Stimulated activated CD8-positive, alpha-beta memory T cell treated with anti-CD3 and anti-CD28 coated beads, Interleukin-4, amount 100 ng/mL, for 48 hours (primary cell): ENCODE measurements at places on chromosomes 7 and 10.

- DNase-seq, result no peak
Observed at GRCh38 chr10:132688580-132689420, 97.1 kb downstream of the NKX6-2 start.

DNA sequence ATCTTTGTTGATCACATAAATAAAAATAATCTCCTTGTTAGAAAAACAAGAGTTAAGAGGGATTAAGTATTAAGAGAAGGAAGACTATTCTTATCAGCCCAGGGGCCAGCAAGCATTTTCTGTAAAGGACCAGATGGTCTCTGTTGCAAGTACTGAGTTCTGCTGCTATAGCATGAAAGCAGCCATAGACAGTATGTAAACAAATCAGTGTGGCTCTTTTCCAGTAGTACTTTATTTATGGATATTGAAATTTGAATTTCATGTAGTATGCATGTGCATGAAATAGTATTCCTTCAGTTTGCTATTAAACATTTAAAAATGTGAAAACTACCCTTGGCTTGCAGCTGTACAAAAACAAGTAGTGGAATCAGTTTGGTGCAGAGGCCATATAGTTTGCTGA lies 81.7 kb downstream of the STK31 start:
- no peak for DNase-seq

DNA sequence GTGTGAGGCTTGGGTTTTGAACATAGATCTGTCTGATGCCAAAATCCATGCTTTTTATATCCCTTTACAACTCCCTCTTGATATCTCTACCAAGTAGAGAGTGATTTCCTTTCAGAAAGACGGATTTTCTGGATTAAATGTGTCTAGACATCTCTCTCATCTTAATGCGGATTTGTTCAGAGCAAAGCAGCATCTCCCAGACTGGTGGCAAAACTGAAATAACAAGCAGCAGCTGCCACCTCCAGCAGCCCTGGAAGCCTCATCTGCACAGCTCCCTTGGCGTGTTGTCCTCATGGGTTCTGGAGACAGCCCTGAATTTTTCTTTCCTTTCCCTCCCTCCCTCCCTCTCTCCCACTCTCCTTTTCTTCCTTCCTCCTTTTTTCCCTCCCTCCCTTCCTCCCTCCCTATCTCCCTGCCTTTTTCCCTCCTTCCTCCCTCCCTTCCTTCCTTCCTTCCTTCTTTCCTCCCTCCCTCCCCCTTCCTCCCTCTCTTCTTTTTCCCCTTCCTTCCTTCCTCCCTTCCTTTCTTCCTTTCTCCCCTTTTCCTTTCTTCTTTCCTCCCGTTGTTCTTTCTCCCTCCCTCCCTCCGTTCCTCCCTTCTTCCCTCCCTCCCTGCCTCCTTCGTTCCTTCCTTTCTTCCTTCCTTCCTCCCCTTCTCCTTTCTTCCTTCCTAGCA lies 639.9 kb downstream of the TYW1 start:
- DNase-seq, result no peak

GRCh38 chr10:82288461-82288881 lies 413.5 kb downstream of the NRG3 start:
- no peak for DNase-seq

GRCh38 chr7:44212581-44213184 lies 11.9 kb downstream of the YKT6 start:
- DNase-seq, result no peak

DNA sequence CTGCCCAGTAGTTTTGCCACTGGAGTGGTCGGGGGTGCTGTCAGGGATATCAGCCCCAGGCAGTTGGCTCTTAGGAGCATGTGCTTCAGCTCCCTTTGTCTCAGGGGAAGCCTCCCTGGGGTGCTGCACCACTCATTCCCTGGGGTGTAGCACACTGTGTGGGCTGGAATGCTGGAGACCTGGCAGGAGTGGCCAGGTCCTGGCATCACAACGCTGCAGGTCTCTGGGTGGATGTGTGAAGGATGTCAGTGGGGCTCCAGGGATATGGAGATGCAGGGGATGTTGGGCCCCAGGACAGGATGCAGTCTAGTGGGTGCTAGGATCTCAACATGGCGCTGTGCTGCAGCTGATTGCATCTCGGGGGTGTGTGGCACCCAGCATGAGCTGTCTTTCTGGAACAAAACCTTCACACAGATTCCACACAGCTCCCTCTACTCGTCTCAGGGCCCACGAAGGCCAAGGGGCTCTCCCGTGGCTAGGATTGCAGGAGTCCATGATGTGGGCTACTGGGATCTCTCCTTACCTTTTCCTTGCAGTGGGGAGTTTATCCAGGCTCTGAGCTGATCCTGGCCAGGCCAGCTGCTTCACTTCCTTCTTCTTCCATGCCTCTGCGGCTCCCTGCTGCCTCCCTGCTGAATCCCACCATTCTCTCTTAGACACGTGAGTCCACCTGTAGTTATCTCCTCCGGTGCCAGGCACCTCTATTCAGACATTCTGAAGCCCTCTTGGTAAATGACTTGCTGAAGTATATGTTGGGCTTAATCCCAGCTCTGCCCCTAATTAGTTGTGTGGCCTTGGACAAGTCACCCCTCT lies 295.1 kb downstream of the RPS24 start:
- DNase-seq, result peak; percentile 8

GRCh38 chr7:140027858-140028257 lies 34.9 kb downstream of the PARP12 start:
- DNase-seq, result peak; percentile 14

DNA sequence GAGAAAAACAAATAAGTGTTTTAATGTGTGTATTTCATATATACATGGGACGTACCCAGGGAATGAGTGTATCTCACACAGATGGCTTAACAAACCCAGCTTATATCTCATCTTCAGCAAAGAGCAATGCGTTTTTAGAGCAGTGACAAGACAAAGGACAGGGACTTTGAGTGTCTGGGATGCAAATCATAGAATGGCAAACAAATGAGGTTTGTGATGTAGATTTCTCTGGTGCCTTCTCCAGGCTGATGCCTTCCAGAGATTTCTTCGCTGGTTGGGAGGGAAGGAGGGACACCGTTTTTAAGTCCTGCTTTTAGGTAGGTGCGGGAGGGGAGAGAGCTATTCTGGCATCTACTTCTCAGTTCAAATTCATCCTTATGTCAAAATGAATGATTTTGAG lies 16.6 kb downstream of the LANCL2 start:
- DNase-seq, result no peak

DNA sequence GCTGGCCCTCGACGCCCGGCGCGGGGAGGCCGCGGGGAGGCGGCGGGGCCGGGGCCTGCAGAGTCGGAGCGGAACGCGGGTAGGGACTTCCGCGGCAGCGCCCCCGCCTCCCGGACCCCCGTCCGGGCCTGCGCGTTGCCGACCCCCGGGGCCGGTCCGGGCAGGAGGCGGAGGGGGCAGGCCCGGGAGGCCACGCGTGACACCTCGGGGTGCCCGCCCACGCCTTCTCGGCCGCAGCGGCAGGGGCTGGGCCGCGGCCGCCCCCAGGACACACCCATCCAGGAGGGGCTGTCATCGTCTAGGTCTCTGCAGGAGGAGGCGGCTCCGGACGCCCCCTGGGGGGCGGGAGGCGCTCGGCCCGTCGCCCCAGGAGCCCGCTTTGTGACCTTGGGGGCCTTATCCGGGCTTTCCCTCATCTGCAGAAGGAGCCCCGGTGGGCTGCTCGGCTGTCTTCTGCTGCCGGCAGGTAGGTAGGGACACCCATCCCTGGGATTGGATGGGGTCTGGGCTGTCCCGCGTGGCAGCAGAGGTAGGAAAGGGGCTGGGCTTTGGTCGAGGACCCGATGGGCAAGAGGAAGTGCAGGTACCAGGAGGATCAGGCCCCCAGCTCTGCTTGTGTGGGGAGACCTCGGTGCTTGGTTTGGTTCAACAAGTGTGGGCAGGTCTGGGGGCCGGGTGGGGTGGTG lies 569 bp downstream of the ZNF316 start:
- peak; percentile 76 for DNase-seq

GRCh38 chr10:22345301-22346095 lies at the start of gene SPAG6:
SPAG6 (plus strand) TSS chr10:22345496; CDS start chr10:22345612, 116 bp downstream.
- DNase-seq, result peak; percentile 73
